ENCODE measurements at places on chromosomes 4 and X. TPM values are rescaled to one million over a fixed set of nuclear protein-coding genes. Genes with fewer than 3 reads are reported as not detected.
A peak's percentile ranks its signal among the peaks of the same experiment; 100 is the strongest.

DNA sequence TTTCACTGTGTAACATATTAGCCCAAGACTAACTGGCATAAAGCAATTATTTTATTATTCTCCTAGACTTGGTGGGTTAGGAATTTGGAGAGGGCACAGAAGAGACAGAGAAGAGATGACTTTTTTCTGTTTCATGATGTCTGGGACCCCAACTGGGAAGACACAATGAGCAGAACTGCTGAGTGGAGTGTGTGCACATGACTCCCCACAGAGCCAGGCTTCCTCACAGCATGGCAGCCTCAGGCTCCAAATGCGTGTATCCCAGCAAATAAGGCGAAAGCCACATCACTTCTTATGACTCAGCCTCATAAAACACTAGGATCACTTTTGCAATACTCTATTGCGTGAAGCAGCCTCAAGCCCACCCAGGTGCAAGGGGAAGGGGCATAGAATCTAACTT is 68.4 kb downstream of the MFAP3L start:
- no peak for ATAC-seq
- H3K36me3 ChIP-seq = no peaks in the 10 kb centered on the region
- no peak overlapping the region for H3K4me3 ChIP-seq
- H3K4me1 ChIP-seq = no peaks in the 10 kb centered on the region
- no peak overlapping the region for H3K27ac ChIP-seq
- peaks cover 7% of the 10 kb centered on the region for H3K27me3 ChIP-seq

- H3K27ac ChIP-seq = no peak overlapping the region
- ATAC-seq = no peak
- H3K36me3 ChIP-seq = no peaks in the 10 kb centered on the region
- peaks cover 4% of the 10 kb centered on the region for H3K4me1 ChIP-seq
- H3K27me3 ChIP-seq = no peaks in the 10 kb centered on the region
- H3K4me3 ChIP-seq = no peak overlapping the region
Observed at GRCh38 chr4:78796526-78796925, 20.4 kb downstream of the BMP2K start.

- peaks cover 6% of the 10 kb centered on the region for H3K36me3 ChIP-seq
- H3K4me3 ChIP-seq = peak within 1 kb of the TSS; percentile 33
- H3K4me1 ChIP-seq = no peaks in the 10 kb centered on the region
- ATAC-seq = peak; percentile 35
Observed at GRCh38 chrX:25015486-25016360, at the start of gene ARX. Gene ARX (minus strand): TSS chrX:25015965. CDS start chrX:25015737, 228 bp downstream.

GRCh38 chrX:21730026-21730425 is 27.9 kb downstream of the SMPX start:
- H3K27ac ChIP-seq = no peak overlapping the region
- ATAC-seq = no peak
- H3K27me3 ChIP-seq = peaks cover 3% of the 10 kb centered on the region
- H3K4me1 ChIP-seq = no peaks in the 10 kb centered on the region

DNA sequence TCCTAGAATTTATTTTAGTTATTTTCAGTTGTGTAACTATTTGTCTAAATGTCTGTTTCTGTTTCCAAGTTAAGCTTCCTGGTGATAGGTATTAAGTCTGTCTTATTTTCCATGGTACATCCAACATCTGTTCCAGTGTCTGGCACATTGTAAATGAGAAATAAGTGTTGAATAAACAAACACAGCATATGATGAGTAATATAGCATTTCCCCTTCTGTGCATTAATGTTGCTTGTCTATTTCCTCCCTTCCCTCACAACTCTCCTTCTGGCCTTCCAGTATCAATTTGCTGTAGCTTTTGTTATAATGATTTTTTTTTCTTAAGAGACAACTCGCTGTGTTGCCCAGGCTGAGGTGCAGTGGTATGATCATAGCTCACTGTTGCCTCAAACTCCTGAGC is 36.1 kb downstream of the COPS4 start:
- no peak overlapping the region for H3K4me3 ChIP-seq
- H3K27ac ChIP-seq = no peak overlapping the region
- H3K36me3 ChIP-seq = peaks cover 84% of the 10 kb centered on the region
- H3K27me3 ChIP-seq = no peaks in the 10 kb centered on the region
- no peak for ATAC-seq

GRCh38 chrX:136551410-136551809 is 19.4 kb downstream of the VGLL1 start:
- ATAC-seq = no peak
- H3K27ac ChIP-seq = no peak overlapping the region
- H3K36me3 ChIP-seq = no peaks in the 10 kb centered on the region
- no peak overlapping the region for H3K4me3 ChIP-seq

GRCh38 chr4:100929758-100930157 is 411.9 kb upstream of the EMCN start:
- no peaks in the 10 kb centered on the region for H3K27me3 ChIP-seq
- no peak overlapping the region for H3K4me3 ChIP-seq
- no peaks in the 10 kb centered on the region for H3K36me3 ChIP-seq
- no peak overlapping the region for H3K27ac ChIP-seq
- peaks cover 16% of the 10 kb centered on the region for H3K4me1 ChIP-seq

DNA sequence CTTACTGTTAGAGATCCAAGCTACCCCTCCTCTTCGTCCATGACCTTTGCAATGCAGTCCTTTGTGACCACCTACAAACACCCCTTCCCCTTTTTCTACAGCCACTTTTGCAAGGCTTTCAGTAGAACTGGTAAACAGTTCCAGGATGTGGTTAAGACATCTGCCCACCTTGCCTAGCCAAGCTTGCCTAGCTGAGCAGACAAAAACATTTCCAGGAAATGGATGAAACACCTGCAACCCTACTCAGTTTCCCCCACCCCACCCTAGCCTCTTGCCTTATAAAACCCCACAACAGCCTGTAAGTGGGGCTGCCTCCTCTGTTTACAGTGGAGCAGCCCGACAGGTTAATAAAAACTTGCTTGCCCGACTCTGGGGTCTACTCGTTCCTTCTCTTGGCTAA is 133.8 kb downstream of the ZC4H2 start:
- H3K36me3 ChIP-seq = no peaks in the 10 kb centered on the region
- H3K27ac ChIP-seq = peak overlapping the region; percentile 86
- peaks cover 20% of the 10 kb centered on the region for H3K4me1 ChIP-seq
- H3K27me3 ChIP-seq = no peaks in the 10 kb centered on the region
- peak; percentile 74 for ATAC-seq
- H3K4me3 ChIP-seq = peak overlapping the region; percentile 56

GRCh38 chr4:110487873-110488272 is 11.9 kb downstream of the ENPEP start:
- no peak overlapping the region for H3K27ac ChIP-seq
- H3K27me3 ChIP-seq = peaks cover 21% of the 10 kb centered on the region
- peaks cover 11% of the 10 kb centered on the region for H3K4me1 ChIP-seq
- no peaks in the 10 kb centered on the region for H3K36me3 ChIP-seq

- no peak overlapping the region for H3K4me3 ChIP-seq
- H3K27me3 ChIP-seq = no peaks in the 10 kb centered on the region
- H3K4me1 ChIP-seq = no peaks in the 10 kb centered on the region
Observed at GRCh38 chrX:27599928-27600327, 9.8 kb downstream of the DCAF8L2 start.

DNA sequence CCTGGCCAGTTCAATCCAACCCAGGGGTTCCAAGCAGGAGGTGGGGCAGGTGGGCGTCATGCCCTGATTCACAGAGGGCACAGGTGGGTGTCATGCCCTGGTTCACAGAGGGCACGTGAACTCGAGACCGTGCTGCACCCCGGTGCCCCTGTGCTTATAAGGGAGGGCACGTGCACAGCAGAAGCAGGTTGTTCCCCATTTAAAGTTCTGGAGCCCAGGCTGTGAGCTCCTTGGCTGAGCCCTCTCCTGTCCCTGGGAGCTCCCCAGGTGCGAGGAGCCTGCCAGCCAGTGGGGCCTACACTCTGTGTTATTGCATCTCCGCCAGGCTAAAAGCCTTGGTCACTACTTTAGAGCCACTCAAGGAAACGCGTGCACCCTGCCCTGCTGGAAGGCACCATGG is 3.2 kb upstream of the CPZ start:
- H3K4me3 ChIP-seq = no peak overlapping the region
- ATAC-seq = no peak
- peaks cover 23% of the 10 kb centered on the region for H3K27me3 ChIP-seq
- no peaks in the 10 kb centered on the region for H3K4me1 ChIP-seq
- no peaks in the 10 kb centered on the region for H3K36me3 ChIP-seq
- no peak overlapping the region for H3K27ac ChIP-seq

DNA sequence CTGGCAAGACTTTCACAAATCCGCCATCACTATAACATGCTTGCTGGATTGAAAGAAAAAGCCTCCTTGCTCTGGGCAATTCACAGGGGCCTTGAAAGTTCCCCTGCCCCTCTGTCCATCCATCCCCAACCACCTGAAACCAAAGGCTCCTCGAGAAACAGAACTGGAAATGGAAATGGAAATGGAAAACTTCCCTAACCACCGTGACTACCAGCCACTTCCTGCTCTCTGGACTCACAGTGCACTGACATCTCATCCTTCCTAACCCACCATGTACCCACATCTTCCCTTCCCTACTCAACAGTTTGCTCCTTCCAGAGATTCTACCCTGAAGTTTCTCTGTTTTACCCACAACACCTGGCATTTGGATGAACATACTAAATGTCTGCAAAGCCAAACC is 603.6 kb upstream of the DIPK2B start:
- H3K36me3 ChIP-seq = peaks cover 78% of the 10 kb centered on the region
- peaks cover 19% of the 10 kb centered on the region for H3K4me1 ChIP-seq
- H3K27ac ChIP-seq = peak overlapping the region; percentile 85
- H3K4me3 ChIP-seq = peak overlapping the region; percentile 53

DNA sequence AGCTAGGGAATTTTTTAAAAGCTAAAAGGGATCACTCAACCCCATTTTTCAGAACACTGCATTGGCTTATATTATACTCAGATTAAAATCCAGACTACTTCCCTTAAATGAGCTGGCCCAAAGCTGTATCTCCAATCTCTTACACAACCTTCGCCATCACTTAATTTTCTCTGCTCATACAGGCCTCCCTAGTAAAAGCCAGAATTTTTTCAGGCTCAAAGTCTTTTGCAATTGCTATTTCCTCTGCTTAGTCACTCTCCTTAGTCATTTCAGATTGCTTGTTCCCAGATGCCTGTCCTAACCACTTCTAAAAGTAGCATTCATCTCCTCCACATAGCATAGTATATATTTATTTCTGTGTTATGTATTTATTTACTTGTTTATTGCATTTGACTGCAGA is 1587.9 kb upstream of the ADGRL3 start:
- H3K36me3 ChIP-seq = no peaks in the 10 kb centered on the region
- no peak for ATAC-seq
- no peak overlapping the region for H3K4me3 ChIP-seq
- H3K27ac ChIP-seq = no peak overlapping the region
- no peaks in the 10 kb centered on the region for H3K27me3 ChIP-seq

DNA sequence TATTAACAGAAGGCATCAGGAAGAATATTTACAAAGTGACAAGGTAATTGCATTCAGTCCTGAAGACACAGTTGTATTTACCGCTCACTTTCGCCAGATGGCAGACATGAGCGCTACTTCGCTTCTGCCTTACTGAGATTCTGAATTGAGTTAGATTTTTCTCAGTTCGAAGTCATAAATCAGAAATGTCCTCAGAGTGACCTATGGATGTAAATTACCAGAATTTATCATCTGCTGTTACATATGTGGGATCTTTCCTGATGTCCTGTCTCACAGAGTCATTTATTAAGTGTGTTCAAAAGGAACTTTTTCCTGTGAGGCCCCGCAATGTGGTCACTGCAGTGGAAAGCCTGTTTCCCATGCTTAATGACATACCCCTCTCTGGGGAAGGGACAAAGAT is 97.3 kb upstream of the DCLK2 start:
- no peaks in the 10 kb centered on the region for H3K36me3 ChIP-seq
- H3K4me3 ChIP-seq = no peak overlapping the region
- H3K27me3 ChIP-seq = no peaks in the 10 kb centered on the region
- H3K27ac ChIP-seq = no peak overlapping the region

- H3K4me1 ChIP-seq = no peaks in the 10 kb centered on the region
- peaks cover 7% of the 10 kb centered on the region for H3K27me3 ChIP-seq
- no peak overlapping the region for H3K27ac ChIP-seq
- H3K4me3 ChIP-seq = no peak overlapping the region
- H3K36me3 ChIP-seq = no peaks in the 10 kb centered on the region
Observed at GRCh38 chr4:114368751-114369150, 229.9 kb upstream of the UGT8 start.

GRCh38 chrX:118990512-118991227 is 16.3 kb downstream of the LONRF3 start:
- H3K36me3 ChIP-seq = peaks cover 54% of the 10 kb centered on the region
- H3K4me3 ChIP-seq = no peak overlapping the region
- H3K27ac ChIP-seq = no peak overlapping the region
- ATAC-seq = no peak
- H3K27me3 ChIP-seq = no peaks in the 10 kb centered on the region

DNA sequence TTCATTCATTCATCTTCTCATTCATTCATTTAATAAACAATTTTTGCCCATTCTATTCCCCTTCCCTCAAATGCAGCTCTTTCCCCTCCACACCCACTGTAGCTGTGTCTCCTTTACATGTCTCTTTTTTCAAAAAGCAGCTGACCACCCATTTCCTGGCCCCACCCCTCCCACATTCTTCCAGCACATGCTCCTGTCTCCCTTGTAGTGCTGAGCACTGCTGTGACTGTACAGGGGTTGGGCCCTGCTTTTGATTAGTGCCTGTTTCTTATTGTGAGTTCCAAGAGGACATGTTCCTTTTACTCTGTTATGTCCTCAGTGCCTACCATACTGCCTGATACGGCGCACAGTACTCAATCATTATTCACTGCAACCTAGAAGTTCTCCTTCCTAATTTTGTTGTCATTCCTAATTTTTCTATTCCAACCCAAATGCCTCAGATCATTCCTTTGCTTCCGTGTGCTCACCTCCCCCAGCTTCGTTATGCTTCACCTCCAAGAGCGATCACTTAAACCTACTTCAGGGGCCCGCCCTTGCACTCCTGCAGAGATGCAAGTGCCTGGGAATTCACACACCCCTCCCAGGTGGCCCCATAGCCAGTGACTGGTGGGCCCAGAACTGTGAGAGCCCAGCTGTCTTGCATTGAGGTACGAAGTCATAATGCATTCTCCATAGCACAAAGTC is 152.2 kb downstream of the STK32B start:
- H3K4me3 ChIP-seq = no peak overlapping the region
- no peak overlapping the region for H3K27ac ChIP-seq
- H3K4me1 ChIP-seq = no peaks in the 10 kb centered on the region
- no peaks in the 10 kb centered on the region for H3K36me3 ChIP-seq

GRCh38 chr4:152359208-152360044 is 176.5 kb downstream of the FBXW7 start:
- no peaks in the 10 kb centered on the region for H3K36me3 ChIP-seq
- H3K27me3 ChIP-seq = no peaks in the 10 kb centered on the region
- ATAC-seq = no peak
- no peak overlapping the region for H3K27ac ChIP-seq

TKTL1 gene
- total RNA-seq = 0.54 TPM

LDOC1 gene
- 12.5 TPM for total RNA-seq

TMEM150C gene
- total RNA-seq = not detected

TEX13B gene
- total RNA-seq = not detected

SYNPO2 gene
- total RNA-seq = 0.37 TPM

MRPL1 gene
- 33.7 TPM for total RNA-seq

ERVMER34-1 gene
- 0.19 TPM for total RNA-seq

KCTD8 gene
- total RNA-seq = not detected

NOX1 gene
- not detected for total RNA-seq

RHOH gene
- 107 TPM for total RNA-seq

CXorf51B gene
- not detected for total RNA-seq

MAMLD1 gene
- 1.9 TPM for total RNA-seq

TCEAL6 gene
- not detected for total RNA-seq

TMEM255A gene
- total RNA-seq = 0.08 TPM

Data from activated T-helper 17 cell treated with anti-CD3 and anti-CD28 coated beads, Interleukin-2, amount 50 U/mL, for 72 hours (primary cell).